ENCODE measurements at places on chromosomes 1 and 21.
A peak's percentile ranks its signal among the peaks of the same experiment; 100 is the strongest.

GRCh38 chr1:215407575-215407974 is 159.5 kb upstream of the KCTD3 start:
- no peak for DNase-seq

- DNase-seq = no peak
Measured at GRCh38 chr21:18253799-18254198, 9.2 kb downstream of the CHODL start.

DNA sequence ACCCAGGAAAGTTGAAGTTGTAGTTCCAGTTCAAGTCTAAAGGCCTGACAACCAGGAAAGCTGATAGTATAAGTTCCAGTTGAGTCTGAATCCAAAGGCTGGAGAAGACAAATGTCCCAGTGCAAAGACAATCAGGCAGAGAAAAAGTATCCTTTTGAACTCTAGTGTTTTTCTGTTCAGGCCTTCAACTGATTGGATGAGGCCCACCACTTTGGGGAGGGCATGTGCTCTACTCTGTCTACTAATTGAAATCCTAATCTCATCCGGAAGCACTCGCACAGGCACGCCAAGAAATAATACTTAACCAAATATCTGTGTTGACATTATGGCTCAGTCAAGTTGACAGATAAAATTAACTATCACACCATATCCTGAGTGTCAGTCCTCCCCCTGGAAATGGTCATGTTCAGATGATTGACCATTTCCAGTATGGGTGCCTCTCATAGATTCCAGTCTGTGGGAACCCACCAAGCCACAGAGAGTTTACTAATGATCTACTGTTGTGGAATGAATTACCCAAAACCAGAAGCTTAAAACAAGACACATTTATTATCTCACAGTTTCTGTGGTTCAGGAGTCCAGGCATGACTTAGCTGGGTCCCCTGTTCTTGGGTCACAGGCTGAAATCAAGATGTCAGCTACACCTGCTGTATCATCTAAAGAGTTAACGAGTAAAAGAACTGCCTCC is 296.3 kb upstream of the ZP4 start:
- DNase-seq = no peak

DNA sequence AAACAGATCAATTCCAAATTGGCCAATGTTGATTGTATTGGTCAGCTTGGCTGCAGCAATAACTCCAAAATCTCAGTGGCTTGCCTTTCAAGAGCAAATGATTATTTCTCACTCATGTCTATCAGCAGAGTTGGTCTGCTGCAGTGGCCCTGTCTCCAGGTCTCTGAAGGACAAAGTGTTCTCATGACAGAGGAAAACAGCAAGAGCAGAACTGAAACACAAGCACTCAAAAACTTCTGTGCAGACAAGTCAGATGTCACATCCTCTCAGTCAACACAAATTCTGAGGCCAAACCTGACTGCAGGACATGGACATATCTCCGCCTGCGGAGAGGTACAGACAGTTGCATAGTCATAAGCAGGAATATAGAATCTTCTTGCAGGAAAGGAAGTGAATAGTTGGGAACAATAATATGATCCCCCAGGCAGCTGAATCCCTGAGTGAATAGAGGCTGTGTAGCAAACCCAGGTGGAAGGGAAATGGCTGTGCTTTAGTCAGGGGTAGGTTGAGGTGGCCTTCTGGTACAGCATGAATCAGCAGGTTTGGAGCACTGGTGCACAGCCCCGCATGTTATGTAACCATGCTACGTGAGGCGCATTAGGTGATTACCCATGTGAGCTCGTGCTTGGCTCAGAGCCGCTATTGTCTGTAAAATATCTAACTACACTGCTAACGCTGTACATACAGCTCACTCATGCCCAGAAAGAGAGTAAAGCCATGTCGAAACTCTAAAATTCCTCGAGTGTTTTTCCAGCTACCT is 17.1 kb upstream of the UBE2U start:
- no peak for DNase-seq

- DNase-seq = no peak
Measured at GRCh38 chr1:107559881-107560280, 405.1 kb downstream of the VAV3 start.

GRCh38 chr1:226125097-226125630 is 61.4 kb downstream of the ACBD3 start:
- DNase-seq = peak; percentile 94

DNA sequence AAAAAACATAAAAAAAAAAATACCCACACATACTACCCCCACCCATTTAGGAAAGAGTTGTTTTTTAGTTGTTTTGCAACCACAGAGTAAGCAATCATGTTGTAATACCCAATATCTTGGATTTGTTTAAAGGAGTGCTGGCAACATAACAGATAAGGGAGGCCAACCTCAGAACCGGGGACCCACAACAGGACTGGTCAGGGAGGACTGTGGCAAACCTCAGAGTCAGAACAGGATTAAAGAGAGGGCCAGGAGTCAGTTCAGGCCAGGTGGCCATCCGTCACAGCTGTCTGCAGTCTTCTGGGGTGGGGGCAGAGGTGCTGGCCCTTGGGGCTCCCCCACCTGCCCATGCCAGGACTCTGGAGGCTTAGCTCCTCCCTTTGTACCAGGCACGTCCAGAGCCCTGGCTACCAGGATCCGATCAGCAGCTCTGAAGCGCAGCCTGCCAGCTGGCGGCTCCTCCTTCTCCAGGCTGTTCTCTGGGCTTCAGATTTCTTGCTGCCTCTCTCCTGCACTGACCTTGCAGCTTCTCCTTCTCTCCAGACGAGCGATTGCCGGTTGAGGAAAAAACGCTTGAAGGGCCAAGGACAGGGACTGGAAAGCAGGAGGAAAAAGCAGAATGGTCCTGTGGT is 7.9 kb downstream of the H6PD start:
- no peak for DNase-seq

GRCh38 chr1:68173936-68174737 is 58.2 kb downstream of the WLS start:
- no peak for DNase-seq

DNA sequence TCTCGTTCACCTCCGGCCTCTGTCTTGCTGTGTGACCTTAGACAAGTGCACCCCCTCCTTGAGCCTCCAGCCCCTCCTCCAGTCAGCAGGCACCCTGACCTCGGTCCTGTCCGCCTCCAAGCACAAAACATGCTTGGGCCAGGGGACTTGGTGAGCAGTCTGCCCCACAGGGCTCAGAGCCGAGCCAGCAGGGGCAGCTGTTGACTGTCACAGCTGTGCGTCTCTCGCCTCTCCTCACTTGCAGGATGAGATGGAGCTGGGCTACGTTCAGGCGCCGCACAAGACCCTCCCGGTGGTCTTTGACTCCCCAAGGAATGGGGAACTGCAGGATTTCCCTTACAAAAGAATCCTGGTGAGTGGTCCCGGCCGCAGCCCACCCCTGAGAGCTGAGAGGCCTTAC is 24.2 kb downstream of the PADI3 start:
- DNase-seq = no peak

DNA sequence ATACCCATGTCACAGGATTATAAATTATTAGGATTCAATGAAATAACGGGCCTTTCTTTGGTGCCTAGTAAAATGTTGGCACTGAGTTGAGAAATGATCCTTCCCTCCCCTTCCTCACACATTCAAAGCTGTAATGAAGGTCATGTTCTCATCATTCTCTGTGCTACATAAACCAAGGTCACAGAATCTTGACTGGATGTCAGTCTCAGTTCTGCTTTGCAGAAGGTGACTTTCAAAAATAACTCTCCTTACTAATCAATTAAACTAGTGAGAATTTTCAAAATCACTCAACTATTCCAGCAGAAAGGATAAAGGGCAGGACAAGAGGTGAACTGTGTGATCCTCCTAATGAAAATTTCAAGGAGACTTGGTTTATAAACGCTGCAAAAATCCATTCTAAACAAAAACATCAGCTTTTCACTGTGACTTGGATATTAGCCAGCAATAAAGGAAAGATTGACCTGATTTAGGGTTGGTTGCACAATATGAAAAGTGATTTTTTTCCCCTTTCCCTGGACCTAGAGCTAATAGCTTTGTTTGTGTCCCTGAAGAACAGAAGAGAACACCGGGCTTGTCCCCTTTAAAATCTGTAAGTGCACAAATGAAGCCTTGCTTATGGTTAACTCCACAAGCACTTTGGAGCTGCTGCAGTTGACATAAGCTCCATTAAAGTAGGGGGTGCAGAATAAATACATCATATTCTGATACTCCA is 120.1 kb downstream of the SEC16B start:
- no peak for DNase-seq

- DNase-seq = no peak
Measured at GRCh38 chr1:151435174-151435573, 24.1 kb downstream of the POGZ start.

DNA sequence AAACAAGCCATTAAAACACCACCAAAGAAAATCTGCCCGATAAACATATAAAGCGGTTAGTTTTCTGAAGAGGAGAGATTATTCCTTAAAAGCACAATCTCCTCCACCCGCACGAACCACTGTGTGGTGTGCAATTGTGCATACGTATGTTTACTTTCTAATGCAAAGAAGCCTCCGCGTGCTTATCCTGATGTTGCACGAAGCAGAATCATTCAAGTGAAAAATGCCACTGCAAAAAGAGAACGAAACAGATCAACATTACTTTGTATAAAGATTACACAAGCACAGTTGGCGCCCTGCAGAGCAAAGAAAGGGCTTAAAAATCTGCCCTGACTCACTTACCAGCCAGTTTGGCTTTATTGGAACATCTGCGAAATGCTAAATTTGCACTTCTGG is 166.8 kb downstream of the ZNF281 start:
- DNase-seq = no peak

DNA sequence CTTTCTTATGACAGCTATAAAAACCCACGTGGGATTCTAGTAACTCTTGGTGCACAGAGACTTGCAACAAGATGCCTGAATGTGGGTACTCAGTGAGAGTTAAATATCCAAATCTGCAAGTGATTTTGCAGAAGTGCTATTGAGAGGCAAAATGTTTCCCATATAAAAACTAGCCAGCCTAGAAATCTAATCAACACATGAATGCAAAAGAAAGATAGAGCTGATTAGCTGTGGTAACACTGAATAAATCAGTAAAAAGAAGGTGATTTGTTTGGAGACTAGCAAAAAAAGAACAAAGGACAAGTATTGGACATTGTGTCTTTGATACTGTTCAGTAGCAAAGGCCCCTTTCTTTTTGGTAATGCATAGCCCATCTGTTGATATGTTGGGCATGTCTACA is 213.7 kb upstream of the SGIP1 start:
- no peak for DNase-seq

DNA sequence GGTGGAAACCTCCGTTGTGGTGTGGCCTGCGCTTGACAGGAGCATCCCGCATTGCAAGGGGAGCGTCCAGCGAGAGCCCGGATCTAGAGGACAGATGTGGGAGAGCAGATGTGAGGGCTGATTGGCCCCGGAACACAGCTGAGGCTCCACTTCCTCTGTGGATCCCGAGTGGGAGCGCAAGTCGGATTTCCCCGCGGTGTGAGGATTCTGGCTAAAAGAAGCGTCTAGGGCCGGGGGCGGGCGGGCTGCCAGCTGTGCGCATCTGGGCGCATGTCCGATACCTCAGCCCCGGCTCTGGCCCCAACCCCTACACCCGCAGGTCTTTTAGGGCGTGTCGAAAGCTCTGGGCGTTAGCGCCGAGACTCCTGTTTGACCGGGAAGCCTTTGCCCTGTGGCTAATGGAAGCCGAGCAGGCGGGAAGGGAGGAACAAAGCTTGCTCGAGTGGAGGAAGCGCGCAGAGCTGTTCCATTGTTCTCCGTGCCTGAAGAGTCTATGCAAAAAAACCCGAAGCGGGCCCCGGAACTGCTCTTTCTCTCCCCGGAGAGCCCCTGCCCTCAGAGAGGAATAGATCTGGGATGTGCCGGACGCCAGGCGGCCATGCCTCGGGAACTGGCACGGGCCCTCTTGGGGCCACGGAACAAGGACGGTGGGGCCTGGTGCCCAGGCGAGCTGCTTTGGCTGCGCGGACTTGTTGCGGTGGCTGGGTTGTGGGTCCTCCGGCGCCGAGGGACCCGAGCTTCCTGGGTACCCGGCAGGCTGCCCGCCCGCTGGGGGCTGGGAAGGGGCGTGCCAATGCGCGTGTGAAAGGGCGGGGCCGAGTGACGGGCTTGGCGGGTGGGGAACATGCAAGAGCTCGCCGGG is 111.1 kb downstream of the NAV1 start:
- no peak for DNase-seq

DNA sequence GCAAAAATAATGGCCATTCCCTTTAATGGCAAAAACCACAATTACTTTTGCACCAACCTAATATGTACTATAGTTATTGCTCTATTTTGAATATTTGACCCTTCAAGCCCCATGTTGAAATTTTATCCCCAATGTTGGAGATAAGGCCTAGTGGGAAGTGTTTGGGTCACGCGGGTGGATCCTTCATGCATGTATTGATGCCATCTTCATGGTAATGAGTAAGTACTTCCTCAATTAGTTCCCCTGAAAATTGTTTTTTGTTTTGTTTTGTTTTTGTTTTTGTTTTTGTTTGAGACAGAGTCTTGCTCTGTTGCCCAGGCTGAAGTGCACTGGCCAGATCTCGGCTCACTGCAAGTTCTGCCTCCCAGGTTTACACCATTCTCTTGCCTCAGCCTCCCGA is 9.8 kb upstream of the USP25 start:
- no peak for DNase-seq

DNA sequence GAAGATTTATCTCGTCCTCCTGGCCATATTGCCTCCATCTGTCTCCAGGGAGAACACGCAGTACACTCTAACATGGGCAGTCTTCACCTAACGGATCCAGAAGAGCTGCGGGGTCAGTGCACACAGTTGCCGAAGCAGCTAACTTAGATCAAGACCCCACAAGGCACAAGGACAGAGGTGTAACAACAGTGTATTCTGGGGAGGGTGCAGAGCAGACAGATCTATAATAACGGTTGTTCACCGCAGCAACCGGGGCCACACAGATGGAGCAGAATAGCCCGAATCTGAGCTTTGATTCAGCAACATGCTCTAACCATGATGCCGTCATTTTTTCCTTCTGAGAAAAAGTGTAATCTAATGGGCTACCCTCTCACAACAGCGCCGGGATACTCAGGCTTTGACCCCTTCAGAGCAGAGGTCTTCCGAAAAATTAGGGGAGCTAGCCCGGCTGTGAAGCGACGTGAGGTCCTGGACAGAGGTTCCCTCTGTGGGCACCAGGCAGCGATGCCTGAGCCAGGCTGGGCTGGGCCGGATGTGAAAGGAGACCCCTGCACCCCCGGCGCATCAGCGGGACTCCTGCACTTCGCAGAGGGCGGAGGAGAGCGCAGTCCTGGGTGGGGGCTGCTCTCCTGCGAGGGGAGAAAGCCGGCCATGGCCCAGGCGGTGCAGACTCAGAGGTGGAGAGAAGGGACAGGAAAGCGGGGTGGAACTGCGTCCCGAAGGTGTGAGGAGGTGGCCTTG is 57.5 kb downstream of the BCL9 start:
- peak; percentile 43 for DNase-seq

GRCh38 chr21:39346671-39347331 is 2.1 kb downstream of the HMGN1 start:
- DNase-seq = no peak

- no peak for DNase-seq
Measured at GRCh38 chr1:7145947-7146346, 360.7 kb downstream of the CAMTA1 start.

- no peak for DNase-seq
Measured at GRCh38 chr1:219938706-219939105, 10.3 kb upstream of the SLC30A10 start.

GRCh38 chr1:56477164-56478111 is 101.9 kb downstream of the PLPP3 start:
- DNase-seq = no peak

- no peak for DNase-seq
Measured at GRCh38 chr1:32636914-32637645, 13.3 kb downstream of the ZBTB8OS start.

GRCh38 chr1:79363430-79363829 is 356.9 kb upstream of the ADGRL4 start:
- DNase-seq = no peak
